ENCODE measurements at places on chromosomes 1 and 21. TPM values are rescaled to one million over a fixed set of nuclear protein-coding genes. Genes with fewer than 3 reads are reported as not detected.

DNA sequence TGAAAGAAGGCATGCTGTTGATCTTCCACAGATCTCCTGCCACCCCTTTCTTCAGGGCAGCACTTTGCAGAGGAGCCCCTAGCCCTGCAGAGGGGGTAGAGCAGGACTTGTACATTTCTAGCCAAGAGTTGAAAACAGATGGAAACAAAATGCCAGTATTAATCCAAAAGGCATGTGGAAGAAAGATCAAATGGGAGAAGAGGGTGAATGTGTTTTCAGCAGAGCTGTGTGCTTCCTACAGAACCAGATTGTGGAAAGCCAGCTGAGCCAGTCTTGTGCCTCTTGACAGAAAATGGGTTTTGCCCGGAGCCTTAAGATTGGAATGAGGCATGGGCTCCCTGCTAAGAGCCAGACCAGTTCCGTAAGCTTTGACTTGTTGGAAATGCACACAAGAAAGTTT, 105.2 kb upstream of the TSPAN2 start:
- no peak for DNase-seq

SPRR2A gene
- polyA plus RNA-seq, result 0.30 TPM

FBXO2 gene
- polyA plus RNA-seq, result 3.8 TPM

GRCh38 chr21:45941338-45941710, 40.2 kb upstream of the COL6A1 start:
- DNase-seq, result no peak

GRCh38 chr1:234768171-234768568, 158.2 kb upstream of the IRF2BP2 start:
- DNase-seq, result no peak

DNA sequence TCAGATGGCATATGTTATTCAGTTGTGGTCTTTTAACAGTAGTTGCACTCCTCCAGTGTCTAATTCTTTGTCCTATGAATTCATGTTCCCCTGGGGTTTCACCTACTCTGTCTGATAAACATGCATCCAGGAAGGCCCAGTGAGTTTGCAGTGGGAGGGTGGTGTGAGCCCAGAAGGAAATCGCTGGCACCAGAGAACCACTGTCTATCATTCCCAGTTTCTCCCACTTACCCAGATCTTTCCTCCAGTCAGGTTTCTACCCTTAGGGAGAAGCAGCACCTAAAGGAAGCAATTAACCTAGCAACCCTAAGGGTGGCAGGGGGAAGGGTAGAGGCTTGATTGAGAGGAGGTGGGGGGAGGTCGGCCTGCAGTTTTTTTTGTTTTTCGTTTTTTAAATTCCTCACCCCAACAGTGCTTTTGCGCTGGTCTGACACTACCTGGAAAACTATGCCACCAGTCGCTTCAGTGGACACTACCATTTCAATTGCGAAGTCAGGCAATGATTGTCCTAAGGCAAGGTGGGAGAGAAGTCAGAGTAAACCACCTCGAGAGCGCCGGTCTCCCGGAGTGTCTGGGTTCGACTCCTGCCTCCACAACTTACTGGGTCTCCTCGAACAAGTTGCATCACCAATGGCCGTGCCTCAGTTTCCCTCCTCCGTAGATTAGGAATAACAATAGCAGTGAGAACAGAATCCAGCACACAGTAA, 766 bp upstream of the SLC44A3 start:
- DNase-seq, result no peak

RPTN gene
- polyA plus RNA-seq, result not detected

PRAMEF26 gene
- polyA plus RNA-seq, result not detected

DNA sequence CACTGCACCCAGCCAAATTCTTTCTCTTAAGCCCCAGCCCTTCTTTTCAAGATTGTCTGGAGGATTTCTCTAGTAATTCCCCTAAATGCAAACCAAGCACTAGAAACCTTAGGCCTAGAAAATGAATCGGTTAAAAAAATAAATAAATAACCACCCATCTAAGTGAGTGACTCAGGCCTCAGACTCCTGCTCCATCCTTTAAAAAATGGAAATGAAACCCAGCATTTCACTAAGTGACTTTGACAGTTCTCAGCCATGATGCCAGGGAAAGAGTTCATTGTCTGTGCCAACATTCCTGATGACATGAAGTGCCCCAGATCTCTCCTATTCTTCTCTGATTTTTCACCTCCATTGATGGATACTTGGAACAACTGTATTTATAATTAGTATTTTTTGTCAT, 415.2 kb upstream of the DAB1 start:
- DNase-seq, result no peak

DNA sequence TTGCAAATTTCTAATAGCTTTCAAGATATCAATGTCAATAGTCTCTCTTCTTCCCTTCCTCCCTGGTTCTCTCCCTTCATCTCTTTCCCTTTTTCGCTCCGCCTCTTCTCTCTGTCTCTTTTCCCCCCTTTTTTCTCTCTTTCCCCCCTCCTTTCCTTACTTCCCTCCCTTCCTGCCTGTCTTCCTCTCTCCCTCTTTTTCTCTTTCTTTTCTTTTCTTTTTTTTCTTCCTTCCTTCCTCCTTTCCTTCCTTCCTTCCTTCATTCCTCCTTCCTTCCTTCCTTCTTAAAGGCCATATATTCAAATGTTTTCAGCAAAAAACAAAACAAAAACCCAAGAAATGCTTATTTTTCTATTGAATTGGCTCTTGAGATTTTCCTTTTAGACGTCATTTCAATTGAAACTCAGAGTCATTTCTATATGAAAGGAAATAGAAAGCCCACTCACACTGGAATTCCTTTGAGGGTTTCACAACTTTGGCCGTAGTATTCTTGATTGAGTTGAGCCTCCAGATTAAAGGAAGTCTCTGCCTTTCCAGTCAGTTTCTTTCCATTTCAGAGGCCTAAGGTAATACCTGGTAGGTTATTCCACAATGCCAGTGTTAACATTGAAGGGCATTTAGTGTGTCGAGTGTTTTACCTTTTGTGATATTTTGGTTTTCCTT, 551.5 kb downstream of the LMO4 start:
- DNase-seq, result no peak

HLX gene
- 6.9 TPM for polyA plus RNA-seq

MMP23B gene
- polyA plus RNA-seq, result 4.2 TPM

All from spleen (tissue), 13 donors.